ENCODE measurements at places on chromosomes 11 and 22.
A peak's percentile ranks its signal among the peaks of the same experiment; 100 is the strongest.

- no peak for DNase-seq
Measured at GRCh38 chr11:35916270-35916669, 27.6 kb upstream of the LDLRAD3 start.

GRCh38 chr22:39996732-39997131 is 2.0 kb downstream of the FAM83F start:
- DNase-seq: no peak

DNA sequence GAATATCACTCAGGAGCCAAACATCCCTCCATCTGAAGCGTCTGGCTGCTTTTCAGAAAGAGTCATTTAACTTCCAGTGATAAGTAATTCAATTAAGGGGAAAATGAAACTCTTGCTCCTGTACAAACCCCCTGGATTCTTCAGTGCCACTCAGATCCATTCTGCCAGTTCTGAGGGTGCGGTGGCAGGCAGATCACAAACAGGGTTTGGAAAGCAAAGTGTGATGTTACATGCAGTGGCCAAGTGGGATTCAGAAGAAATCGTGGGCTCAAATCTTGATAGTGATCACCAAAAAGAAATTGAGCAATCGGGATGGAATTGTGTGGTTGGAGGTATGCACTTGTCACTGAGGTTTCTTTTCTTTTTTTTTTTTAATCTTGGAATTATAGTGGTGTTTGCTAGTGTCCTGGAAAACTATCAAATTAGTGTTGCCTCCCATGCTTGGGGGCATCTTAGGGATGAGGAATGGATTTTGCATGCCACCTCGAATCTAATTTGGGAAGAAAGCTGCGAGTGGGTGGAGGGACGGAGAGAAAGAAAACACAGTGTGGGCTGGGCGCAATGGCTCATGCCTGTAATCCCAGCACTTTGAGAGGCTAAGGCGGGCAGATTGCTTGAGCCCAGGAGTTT is 22.5 kb upstream of the RTL6 start:
- DNase-seq: no peak

GRCh38 chr11:59615120-59615636 is 396 bp downstream of the OSBP start:
- peak; percentile 25 for DNase-seq

DNA sequence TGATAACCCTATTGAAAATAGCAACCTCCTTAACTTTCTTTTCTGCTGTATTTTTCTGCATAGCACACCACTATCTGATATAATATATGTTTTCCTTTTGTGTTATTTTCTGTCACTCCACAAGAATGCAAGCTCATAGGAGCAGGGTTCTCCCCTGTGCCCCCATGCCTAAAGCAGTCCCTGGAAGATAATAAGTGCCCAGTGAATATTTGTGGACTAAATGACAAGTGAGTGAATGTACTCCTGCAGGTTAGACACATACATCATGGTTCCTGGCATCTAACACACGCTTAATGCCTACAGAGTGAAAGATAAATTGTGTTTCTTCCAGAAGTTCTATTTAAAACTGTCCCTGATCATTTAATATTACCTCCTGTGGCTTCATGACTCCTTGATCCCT is 23.9 kb upstream of the OR9Q2 start:
- no peak for DNase-seq

- DNase-seq: no peak
Measured at GRCh38 chr11:75810637-75811390, 4.2 kb upstream of the UVRAG start.

DNA sequence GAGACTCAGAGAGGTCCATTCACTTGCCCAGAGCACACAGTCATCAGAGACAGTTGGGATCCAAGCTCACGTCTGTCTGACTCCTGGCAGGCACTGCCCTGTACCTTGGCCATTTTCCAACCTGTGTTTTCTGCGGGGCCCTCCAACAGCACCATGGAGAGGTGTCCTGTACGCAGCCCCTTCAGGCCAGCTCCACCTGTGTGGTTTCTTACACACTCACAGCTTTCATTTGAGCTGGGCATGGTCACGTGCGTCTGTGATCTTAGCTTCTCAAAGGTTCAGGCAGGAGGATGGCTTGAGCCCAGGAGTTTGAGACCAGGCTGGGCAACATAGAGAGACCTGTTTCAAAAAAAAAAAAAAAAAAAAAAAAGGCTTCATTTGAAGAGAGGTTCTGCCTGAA is 24.4 kb downstream of the TOM1 start:
- no peak for DNase-seq

- DNase-seq: no peak
Measured at GRCh38 chr11:9052316-9052715, 39.1 kb downstream of the SCUBE2 start.

GRCh38 chr11:4006946-4007680 is 87.5 kb upstream of the RRM1 start:
- DNase-seq: no peak

DNA sequence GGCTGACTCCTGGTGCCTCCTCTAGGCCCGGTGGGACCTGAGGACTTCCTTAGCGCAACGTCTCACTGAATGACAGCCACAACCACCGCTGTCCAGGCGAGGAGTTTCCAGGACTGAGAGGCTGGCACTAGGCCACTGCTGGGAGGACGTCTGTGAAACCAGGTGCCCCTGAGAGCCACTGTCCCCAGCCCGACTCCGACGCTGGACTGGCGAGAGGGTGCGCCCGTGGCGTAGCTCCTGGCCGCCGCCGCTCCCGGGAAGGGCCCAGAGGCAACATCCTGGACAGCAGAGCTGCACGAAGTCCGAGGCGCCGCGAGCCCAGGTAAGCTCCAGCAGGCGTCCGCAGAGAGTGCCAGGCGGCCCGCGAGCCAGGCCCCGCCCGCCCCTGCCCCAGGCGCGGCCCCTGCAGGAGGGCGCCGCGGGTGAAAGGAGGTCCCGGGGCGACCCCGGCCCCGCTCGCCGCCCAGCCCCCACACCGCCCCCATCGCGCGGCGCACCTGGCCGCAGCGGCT is 525 bp downstream of the DGCR2 start:
- no peak for DNase-seq

DNA sequence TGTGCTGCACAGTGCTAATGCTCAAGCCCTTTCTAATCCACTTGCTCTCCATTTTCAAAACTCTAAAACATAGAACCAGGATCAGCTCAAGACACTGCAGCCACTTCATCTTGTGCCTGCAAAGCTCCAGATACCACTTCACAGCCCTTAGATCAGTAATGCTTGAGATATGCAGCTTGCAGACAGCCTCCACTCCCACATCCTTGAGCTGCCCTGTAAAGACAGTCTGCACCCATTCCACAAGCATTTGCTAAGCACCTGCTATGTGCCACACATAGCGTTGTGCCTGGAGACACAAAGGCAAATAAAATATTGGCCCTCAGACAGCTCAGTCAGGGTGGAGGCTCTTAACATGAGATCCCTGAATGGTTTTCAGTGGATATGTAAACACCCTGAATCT is 192.5 kb upstream of the SNX19 start:
- DNase-seq: no peak

- DNase-seq: no peak
Measured at GRCh38 chr11:125397421-125397820, 98.6 kb downstream of the FEZ1 start.

GRCh38 chr11:7964873-7965272 is 374 bp downstream of the NLRP10 start:
- no peak for DNase-seq

GRCh38 chr11:112364962-112365481 is 104.4 kb upstream of the PLET1 start:
- DNase-seq: no peak

- DNase-seq: no peak
Measured at GRCh38 chr11:27916541-27917100, 191.3 kb downstream of the KIF18A start.

GRCh38 chr11:122979815-122980595 is 1.6 kb downstream of the BSX start:
- DNase-seq: no peak

DNA sequence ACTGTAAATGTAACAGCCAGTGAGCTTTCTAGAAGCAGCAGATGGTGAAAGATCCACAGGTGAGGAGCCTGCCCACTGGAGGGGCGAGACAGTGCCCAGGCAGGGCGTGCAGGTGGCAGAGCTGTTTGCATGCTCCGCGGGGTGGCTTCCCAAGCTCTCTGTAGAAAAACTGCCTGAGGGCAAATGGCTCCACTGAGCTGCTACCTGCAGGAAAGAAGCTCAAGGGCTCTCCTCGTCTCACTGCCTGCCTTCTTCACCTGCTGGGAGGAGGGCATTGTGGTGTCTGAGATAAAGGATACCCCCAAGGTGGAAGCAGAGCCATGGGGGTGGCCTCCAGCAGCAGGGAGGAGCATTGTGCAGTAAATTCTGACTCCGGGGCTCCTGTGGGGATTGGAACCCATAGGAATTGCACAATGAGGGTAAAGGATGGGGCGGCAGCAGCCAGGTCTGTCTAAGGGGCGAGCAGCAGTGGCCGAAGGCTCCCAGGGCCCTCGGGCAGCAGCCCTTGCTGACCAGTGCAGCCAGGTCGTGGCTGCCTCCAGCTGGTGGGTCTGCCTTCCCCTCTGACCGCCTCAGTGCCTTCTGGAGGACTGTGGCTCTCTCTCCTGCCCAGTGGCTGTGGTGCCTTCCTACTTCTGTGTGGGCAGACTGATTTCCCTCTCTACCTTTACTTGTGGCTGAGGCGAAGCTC is 28.0 kb upstream of the CABP7 start:
- no peak for DNase-seq
